Suprapubic skin (tissue), 4 donors: ENCODE measurements at places on chromosomes 7 and 10. TPM values are rescaled to one million over a fixed set of nuclear protein-coding genes. Genes with fewer than 3 reads are reported as not detected.

Gene TMEM130
- not detected for total RNA-seq

Gene PWWP2B
- total RNA-seq, result 19.4 TPM

Gene MMP21
- total RNA-seq, result not detected

Gene PTPN20
- total RNA-seq, result 11.5 TPM

Gene UCMA
- total RNA-seq, result not detected
